CD4-positive, alpha-beta T cell treated with Interleukin-4 for 4 hours (primary cell): ENCODE measurements at places on chromosomes 1 and 21.

DNA sequence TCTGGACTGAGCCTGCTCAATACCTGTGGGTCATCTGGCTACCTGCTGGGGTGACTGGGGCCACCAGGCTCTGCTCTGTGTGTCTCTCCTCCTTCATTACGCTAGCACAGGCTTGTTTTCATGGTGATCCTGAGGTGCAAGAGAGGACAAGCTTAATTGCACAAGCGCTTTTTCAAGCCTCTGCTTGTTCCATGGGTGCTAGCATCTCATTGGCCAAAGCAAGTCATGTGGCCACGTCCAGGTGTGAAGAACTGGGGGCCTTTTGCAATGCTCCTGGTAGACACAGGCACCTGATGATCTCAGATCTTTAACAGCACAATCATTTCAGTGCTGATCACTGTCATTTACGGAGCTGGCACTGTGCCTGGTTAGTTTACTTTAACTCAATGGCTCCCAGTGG, 114.6 kb downstream of the KAZN start:
- DNase-seq = no peak

DNA sequence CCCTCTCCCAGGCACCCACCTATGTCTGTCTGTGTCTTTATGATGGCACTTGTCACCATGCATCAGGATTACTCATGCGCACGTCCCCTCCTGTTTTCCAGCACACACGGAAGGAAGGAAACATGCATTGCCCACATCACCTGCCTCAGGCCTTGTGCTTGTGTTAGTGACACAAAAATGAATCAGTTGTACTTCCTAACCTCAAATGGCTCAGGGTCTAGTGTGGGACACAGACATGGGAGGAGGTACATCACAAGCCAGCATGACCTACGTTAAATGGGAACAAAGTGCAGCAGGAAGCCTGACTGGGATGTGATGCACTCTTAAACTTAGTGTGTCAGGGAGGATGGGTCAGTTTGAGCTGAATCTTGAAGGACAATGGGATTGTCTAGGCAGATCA, 126.7 kb downstream of the TRABD2B start:
- no peak for DNase-seq

DNA sequence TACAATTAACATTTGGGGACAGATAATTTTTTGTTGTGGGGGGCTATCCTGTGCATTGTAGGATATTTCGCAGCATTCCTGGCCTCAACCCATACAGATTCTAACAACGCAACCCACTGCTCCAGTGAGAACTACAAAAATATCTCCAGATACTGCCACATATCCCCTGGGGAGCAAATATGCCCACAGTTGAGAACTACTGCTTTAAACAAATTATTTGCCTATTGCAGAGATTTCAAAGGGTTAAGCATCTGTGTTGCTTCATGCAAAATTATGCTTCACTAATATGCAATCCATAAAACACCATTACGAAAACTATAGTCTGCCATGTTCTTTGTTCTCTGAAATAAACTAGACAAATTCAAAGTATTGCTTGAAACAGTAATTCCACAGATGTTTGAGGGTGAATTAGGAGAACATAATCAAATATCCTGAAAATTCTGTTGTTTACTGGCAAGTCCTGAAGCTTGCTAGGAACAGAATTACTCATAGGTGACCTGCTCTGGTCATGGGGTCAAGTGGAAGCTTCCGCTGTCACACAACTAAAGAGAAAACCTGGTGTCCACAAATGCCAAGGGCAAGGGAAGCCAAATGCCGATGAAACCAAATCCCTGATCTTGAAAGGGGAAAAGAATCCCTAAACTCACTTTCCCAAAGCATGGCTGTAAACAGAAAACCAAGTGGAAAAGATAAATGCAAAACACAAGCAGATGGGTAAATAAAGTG, 149.4 kb downstream of the RERE start:
- DNase-seq = no peak

DNA sequence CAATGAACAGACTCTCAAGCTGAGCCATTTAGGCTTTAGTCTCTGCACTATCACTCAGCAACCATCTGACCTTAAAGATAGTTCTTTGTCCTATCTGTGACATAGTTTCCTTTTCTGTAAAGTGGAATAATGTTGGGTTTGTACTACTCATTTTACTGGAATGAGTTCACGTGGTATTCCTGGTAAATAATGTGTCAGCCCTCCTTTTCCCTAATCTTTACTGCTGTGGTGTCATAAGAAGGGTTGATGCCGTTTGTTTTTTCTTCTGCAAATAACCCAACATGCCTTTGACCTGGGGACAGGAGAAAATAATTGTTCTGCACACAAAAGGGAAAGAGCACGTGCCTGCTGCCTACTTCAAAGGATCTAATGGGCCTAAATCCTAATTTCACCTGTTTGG, 297.8 kb downstream of the BRINP3 start:
- no peak for DNase-seq

- DNase-seq = no peak
Measured at GRCh38 chr1:72433591-72433990, 151.3 kb upstream of the NEGR1 start.

- DNase-seq = no peak
Measured at GRCh38 chr1:63663873-63664272, 70.7 kb downstream of the PGM1 start.

DNA sequence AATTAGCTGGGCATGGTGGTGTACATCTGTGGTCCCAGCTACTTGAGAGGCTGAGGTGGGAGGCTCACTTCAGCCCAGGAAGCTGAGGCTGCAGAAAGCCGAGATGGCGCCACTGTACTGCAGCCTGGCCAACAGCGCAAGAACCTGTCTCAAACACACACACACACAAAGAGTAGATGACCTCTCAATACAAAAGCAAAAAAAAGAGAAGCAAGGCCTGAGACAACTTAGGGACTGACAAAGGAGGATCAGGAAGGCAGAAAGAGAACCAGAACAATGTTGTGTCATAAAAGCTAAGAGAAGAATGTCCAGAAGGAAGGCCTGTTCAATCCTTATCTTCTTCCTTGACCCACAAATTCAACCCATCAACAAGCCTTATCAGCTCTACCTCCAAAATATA, 18.5 kb downstream of the WASF2 start:
- no peak for DNase-seq

DNA sequence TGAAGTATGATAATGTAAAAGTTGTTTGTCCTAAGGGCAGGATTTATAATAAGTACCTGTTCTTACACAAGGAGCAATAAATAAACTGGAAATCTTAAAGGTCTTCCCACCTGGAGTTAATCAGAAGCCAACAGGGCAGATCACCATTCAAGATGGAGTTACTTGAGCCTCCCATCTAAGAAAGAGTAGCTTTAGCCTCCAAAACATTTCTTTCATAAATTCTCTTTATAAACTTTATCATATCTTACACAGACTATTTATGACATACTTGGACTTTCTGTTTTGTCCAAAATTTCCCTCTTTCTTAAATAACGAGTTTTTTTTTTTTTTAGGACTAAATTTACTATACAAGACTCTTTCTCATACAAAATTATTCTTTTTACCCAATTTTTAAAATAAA, 18.5 kb downstream of the OR2T1 start:
- no peak for DNase-seq

DNA sequence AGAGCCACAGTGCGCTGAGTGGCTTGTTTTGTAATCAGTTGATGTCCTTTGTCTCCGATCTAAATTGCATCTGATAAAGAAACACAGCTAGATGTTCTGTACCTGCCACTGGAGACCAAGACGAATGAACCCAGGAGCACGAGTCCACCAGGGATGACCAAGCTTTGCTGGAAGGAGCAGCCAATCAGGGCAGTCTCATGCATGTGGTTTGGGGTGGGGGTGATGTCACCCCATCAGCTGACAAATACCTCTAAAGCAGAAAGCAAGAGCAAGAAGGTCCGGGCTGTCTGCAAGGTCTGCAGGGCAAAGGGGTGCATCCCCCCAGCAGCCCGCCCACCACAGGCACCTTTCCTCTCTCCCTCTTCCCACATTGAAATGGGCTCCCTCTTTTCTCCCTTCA, 653.8 kb downstream of the AJAP1 start:
- DNase-seq = no peak

- no peak for DNase-seq
Measured at GRCh38 chr1:7885513-7886404, 32.9 kb upstream of the UTS2 start.
